ENCODE measurements at places on chromosomes 6 and 20.

GRCh38 chr20:34410336-34410735 lies 47.3 kb downstream of the ITCH start:
- DNase-seq: no peak

- DNase-seq: no peak
Measured at GRCh38 chr6:130600880-130601341, 226.3 kb upstream of the SMLR1 start.

DNA sequence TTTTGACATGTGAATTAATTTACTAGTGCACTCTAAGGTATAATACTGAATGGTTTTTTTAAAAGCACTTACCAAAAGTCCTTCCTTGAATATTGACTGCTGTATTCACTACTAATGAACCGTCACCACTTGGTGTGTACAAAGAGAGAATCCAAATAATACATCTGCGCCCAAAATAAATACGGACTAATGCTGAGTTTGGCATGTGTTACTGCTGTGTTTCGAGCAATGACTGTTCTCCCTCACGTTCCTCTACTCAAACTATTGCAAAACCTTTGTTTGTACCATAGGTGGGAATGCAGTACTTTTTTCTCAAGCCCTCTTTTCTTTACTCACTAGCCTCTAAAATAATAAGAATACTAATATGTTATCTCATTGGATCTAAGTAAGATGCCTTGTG lies 305.5 kb downstream of the QKI start:
- DNase-seq: no peak

DNA sequence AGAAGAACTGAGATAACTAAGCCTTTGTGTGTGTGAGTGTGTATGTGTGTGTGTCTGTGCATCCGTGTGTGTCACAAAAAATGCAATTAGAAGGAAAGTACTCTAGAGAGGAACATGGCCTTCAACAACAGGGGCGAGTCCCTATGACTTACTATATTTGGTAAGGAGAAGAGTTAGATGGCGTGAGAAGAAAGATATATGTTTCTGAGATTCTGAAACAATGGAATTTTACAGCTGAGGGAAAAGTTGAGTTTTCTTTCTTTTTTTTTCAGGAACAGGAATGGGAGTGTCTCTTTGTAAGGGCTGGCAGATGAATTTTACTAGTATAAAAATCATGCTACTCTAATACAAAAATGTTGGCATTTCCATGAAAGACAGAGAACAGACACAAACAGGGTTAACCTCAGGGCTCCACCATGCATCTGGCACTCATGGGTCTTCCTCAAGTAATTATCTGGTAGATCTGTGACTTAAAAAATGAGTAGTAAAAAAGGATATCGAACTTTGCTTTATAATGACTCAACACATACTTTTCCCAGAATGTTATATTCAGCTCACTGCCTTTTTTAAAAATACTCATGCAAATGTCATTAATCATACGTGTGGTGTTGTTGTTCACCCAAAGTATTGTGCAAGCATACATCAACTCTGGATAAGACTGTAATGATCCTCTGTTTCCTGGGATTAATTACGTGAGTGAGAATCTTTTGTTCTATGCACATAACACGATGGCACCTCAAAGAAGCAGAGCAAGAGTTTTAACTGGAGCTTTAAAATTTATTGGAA lies 12.8 kb upstream of the SASH1 start:
- no peak for DNase-seq

DNA sequence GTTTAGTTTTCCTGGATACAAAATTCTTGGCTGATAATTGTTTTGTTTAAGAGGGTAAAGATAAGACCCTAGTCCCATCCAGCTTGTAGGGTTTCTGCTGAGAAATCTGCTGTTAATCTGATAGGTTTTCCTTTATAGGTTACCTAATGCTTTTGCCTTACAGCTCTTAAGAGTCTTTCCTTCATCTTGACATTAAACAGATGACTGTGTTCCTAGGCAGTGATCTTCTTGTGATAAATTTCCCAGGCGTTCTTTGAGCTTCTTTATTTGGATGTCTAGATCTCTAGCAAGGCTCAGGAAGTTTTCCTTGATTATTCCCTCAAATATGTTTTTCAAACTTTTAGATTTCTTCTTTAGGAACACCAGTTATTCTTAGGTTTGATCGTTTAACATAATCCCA lies 134.0 kb downstream of the MAP3K4 start:
- no peak for DNase-seq

- DNase-seq: no peak
Measured at GRCh38 chr6:41713650-41714291, 21.6 kb downstream of the TFEB start.

DNA sequence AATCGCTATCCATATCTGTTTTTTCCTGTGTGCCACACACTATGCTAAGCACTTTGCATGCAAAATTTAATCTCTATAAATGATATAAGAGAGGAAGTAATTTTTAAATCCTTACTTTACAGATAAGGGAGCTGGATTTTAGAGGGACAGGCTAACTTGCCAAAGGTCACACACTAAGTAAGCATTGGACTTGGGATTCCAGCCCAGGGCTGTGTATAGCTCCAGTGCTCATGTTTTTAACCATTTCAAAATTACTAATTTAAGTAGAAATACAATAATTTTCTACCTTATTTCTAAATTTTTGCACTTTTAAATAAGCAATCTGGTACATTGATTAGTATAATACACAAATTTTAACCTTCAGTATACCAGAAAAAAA lies 144.6 kb downstream of the UST start:
- DNase-seq: no peak

GRCh38 chr20:62723351-62723750 lies 14.7 kb downstream of the NTSR1 start:
- DNase-seq: no peak

- DNase-seq: no peak
Measured at GRCh38 chr20:15656124-15656523, 917.1 kb downstream of the KIF16B start.

DNA sequence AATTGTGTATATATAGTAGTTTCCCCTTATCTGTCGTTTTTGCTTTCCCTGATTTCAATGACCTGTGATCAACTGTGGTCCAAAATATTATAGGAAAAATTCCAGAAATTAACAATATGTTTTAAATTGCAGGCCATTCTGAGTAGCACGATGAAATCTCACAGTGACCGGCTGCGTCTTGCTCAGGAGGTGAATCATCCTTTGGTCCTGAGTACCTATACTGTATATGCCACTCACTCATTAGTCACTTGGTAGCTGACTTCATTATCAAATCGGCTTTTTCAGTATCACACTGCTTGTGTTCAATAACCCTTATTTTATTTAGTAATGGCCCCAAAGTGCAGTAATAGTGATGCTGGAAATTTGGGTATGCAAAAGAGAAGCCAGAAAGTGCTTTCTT lies 728.3 kb upstream of the EYS start:
- no peak for DNase-seq

- no peak for DNase-seq
Measured at GRCh38 chr20:59718751-59719150, 114.4 kb downstream of the PHACTR3 start.

GRCh38 chr20:63580796-63581461 lies 6.9 kb upstream of the HELZ2 start:
- DNase-seq: no peak

DNA sequence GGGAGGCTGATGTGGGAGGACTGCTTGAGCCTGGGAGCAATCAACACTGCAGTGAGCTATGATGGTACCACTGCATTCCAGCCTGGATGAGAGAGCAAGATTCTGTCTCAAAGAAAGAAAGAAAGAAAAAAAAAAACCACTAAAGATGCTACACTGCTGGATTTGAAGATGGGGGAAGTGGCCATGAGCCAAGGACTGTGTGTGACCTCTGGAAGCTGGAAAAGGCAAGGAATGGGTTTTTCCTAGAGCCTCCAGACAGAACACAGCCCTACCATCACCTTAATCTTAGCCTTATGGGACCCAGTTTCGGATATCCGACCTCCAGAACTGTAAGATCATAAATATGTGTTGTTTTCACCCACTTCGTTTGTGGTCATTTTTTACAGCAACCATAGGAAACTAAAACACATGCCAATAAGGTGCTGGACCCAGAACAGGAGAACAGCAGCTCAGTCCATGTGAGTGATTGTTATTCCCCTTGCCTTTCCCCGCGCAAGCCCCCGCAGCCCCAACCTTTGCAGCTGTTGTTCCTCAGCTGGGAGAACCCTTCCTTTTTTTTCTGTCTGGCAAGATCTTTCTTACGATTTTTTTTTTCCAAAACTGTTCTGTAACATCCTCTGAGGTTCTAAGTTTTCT lies 11.1 kb upstream of the VAPB start:
- no peak for DNase-seq

DNA sequence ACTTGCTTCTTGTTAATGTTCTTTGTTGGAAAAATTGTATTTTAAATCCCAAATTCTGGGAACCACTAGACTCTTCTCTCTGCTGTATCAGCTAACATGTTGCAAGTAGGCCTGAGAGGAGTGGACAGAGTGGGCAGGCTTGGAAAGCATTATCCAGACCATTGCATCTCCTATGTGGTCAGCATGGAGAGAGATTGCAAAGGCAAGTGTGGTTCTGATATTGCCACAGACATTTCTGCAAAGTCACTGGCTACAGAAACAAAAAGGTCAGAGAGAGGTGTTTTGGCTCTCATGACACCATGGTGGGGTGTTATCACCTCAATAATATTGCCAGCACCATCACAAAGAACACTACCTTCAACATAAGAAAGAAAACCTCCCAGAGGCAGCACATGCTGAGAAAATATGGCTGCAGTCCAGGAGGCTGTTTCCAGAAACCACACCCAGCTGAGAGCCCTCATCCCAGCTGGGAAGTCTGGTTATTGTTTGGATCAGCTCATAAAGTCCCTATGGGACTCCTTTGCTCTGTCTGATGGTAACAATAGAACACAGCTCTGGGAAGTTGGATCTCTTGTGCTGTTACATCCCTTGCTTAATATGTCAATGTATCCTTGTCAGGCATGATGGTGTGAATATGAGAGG lies 78.2 kb upstream of the TBX18 start:
- no peak for DNase-seq

DNA sequence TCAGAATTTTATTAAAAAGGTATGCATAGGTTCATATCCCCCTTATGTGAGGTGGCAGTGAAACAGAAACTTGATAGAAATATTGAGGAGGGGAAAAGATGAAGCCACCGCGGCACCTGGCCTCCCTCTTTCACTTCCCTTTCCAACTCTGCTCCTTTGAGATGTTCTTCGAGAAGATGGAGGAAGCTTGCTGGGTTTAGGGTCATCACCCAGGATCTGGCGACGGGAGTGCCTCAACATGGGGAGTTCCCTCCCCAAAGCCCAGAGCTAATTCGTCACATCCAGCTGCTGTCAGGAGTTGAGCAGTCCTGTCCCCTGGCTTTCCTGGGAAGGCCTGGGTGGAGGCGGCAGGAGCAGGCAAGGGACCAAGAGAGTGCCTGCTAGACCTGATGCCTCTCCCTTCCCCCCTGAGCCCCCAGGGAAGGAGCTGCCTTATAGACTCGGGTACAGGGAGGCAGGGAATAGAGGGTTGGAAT lies 29.1 kb downstream of the RREB1 start:
- DNase-seq: no peak

GRCh38 chr6:22826961-22827360 lies 257.6 kb downstream of the HDGFL1 start:
- DNase-seq: no peak

- DNase-seq: peak; percentile 9
Measured at GRCh38 chr6:126170978-126171382, 168.9 kb upstream of the CENPW start.

DNA sequence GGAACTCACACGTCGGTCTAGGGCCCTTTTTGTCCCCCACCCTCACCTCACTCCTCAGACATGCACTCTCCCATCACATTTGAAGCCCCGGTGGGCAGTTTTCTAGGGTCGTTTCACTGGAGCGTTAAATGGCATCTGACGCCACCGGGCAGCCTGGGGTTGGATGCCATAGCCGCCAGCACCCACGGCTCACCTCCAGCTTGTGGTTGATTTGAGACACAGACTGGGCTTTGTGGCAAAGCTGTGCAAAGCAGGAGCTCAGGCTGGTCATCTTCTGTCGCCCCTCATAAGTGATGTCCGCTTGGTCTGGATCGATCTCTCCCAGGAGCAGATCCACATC lies 530 bp downstream of the GOPC start:
- peak; percentile 3 for DNase-seq

DNA sequence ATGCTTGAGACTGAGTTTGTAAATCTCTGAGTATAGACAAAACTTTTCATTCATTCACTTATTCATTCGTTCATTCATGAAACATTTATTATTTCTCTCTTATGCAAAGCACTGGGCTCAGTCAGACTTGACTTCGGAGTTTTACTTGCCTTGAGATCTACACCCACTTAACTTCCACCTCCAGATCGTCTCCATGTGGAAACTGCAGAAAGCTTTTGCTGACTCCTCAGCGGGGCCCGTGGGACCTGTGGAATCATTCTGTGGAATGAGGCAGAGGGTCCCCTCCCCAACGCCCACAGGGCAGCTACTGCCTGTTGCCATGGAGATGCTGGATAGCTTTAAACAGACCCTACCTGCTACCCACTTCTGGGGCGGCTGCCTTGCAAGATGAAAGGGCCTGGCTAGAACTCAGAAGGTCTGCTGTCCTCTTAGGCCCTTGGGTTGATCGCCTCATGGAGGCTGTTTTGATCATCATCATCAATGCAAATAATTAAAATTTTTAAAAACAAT lies 66.4 kb upstream of the KCNG1 start:
- DNase-seq: no peak

DNA sequence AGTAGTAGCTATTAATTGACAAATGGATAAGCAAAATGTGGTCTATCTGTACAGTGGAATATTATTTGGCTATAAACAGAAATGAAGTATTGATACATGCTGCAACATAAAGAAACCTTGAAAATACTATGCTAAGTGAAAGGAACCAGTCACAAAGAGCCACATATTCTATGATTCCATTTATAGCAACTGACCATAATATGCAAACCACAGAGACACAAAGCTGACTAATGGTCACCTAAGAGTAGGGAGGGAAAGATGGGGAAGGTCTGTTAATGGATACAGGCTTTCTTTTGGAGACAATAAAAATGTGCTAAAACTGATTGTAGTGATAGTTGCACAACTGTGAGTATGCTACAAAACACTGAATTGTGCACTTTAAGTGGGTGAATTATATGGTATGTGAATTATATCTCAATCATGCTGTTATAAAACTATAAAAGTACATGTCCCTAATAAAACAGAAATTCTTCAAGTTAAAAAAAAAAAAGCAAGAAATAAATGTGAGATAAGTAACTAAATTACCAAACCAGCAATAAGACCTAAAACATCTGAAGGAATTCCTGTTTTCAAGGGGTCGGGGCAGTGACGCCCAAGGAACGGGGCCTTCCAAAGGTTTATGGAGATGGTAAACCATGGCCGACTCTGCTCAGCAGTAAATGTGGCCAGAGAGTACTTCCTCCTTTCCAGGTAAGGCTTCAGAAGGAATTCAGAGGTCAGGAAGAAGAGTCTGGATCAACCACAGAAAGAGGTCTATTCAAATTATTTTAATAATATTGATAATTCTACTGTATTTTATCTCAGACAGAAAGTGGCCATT lies 75.4 kb downstream of the ARHGAP18 start:
- no peak for DNase-seq
